Effector CD8-positive, alpha-beta T cell (primary cell): ENCODE measurements at places on chromosomes 1 and 21.

DNA sequence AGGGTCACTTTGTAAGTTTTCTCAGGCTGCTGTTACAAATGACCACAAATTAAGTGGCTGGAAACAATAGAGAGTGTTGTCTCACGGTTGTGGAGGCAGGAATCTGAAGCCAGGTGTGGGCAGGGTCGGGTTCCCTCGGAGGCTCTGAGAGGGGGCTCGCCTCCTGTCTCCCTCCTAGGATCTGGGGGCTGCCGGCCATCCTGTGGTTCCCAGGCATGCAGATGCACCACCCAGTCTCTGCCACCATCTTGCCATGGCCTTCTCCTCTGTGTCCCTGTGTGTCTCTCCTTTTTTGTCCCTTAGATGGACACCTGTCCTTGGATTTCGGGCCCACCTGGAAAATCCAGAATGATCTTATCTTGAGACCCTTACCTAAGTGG is 4.8 kb downstream of the TP73 start:
- DNase-seq: no peak

GRCh38 chr1:1144122-1144842 is 28.4 kb upstream of the C1orf159 start:
- DNase-seq: peak; percentile 34

DNA sequence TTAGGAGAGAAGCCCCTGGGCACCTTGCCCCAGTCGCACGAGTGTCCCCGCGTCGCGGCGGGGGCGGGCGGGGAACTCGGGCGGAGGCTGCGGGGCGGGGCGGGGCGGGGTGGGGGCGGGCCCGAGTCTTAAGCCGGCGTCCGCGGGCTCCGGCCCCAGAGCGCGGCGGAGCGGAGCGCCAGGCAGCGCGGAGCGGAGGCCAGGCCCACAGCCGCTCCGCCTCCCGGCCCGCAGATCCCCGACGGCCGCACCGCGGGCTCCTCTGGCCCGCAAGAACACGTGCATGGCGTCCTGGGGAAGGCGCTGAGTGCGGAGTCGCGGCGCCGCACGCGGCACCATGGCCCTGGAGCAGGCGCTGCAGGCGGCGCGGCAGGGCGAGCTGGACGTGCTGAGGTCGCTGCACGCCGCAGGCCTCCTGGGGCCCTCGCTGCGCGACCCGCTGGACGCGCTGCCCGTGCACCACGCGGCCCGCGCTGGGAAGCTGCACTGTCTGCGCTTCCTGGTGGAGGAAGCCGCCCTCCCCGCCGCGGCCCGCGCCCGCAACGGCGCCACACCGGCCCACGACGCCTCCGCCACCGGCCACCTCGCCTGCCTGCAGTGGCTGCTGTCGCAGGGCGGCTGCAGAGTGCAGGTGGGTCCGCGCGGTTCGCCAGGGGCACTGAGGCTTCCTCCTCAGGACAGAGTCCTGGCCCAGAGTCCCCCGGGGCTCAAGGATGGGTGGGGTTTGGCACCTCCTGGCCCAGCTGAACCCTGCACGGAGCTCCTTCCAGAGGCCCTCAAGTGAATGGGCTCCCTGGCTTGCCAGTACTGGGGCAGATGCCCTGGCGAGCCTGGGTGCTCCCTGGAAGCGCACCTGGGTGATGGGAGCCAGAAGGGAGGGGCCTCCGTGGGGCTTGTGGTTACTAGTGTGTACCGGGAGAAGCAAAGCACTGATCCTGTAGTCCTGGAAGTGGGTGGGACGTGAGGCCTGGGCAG is at the start of gene ESPN:
ESPN (plus strand) TSS at position 158 of the 975 bp plus-strand sequence; CDS start at position 338, 180 bp downstream.
- no peak for DNase-seq

GRCh38 chr1:12136916-12137610 is 29.7 kb upstream of the TNFRSF1B start:
- no peak for DNase-seq

- DNase-seq: peak; percentile 12
Measured at GRCh38 chr21:27700974-27701614, 734.2 kb upstream of the ADAMTS5 start.

- DNase-seq: no peak
Measured at GRCh38 chr1:207361889-207362288, 40.4 kb downstream of the CD55 start.

DNA sequence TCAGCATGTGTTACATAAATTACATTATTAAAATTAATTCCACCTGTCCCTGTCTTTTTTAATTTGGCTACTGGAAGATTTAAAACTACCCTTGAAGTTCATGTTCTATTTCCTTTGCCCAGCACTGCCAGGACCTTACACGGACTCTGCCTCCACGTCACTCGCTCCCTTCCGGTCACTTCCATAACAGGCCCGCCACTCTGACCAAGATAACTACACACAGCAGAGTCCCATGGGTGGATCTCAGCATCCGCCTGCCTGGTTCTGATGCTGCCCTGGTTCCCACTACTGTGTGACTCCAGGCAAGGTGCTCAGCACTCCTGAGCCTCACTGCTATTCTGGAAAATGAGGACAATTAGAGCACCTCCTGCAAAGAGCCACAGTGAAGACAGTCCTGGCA is 153.3 kb upstream of the ERG start:
- no peak for DNase-seq

DNA sequence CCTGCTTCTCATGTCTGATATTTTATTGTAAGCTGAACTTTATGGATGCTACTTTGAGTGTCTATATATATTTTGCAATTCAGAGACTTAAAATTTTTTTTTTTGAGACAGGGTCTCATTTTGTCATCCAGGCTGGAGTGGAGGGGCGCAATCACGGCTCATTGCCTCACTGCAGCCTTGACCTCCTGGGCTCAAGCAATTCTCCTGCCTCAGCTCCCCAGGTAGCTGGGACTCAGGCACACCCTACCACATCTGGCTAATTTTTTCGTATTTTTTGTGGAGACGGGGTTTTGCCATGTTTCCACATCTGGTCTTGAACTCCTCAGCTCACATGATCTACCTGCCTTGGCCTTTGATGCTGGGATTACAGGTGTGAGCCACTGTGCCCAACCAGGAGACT is 8.4 kb downstream of the ZYG11A start:
- no peak for DNase-seq
